ENCODE measurements at places on chromosomes 12 and 14. TPM values are rescaled to one million over a fixed set of nuclear protein-coding genes. Genes with fewer than 3 reads are reported as not detected.
A peak's percentile ranks its signal among the peaks of the same experiment; 100 is the strongest.

GRCh38 chr12:61355105-61355504 is 905.1 kb upstream of the USP15 start:
- no peak overlapping the region for H3K4me3 ChIP-seq
- DNase-seq, result no peak
- no peak overlapping the region for H3K27ac ChIP-seq

Gene STAC3
- 3.2 TPM for polyA plus RNA-seq

- peaks cover 25% of the 10 kb centered on the region for H3K36me3 ChIP-seq
- H3K27me3 ChIP-seq, result no peaks in the 10 kb centered on the region
- DNase-seq, result peak; percentile 31
Measured at GRCh38 chr14:105420101-105420973, 710 bp downstream of the MTA1 start.

DNA sequence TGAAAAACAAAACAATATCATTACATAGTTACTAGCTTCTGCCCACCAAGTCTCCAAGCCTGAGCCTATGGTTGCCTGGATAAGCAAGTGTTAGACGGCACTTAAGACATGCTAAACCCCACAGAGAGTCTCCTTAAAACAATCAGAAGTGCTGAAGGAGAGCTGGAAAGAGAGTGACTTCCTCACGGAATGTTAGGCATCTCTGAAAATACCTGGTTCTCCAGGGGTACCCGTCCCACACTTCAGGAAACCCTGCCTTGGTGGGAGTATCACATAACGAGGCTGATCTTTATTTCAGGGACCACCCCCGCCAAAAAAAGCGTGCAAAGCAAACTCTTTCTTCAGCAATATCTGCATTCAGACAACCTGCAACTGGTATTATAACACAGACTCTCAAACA is 18.3 kb downstream of the LHX5 start:
- no peaks in the 10 kb centered on the region for H3K36me3 ChIP-seq
- peaks cover 6% of the 10 kb centered on the region for H3K27me3 ChIP-seq
- no peaks in the 10 kb centered on the region for H3K4me1 ChIP-seq
- no peak overlapping the region for H3K27ac ChIP-seq

DNA sequence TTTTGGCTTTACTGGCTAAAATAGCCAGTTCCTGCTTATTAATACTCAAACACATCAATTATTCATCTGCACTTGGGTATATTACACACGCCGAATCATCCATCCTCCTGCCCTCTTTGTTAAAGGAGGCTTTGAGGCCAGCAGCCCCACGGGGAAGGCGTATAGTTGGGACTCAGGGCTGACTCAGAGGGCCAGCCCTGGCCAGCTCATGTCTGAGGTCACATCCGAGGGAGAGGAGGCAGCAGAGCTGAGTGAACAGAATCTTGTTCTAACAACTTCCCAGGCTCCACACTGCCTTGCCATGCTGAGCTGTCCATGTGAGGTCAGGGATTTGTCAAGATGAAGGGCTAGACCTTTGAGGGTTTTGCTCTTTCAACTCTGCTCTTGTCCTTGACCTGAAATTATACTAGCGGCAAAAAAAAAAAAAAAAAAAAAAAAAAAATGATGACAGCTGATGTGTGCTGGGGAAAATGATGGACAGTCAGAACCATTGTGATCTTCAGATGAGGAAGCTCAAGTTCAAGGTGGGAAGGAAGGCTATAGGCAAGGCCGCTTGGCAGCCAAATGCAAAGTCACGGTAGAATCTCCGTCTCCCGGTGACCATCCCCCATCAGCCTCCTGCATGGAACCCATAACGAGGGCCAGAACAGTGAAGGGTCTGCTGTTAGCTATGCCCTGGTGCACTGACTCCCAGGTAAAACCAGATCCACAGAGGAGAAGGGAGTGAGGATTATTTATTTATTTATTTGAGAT is 12.5 kb upstream of the MARK3 start:
- no peaks in the 10 kb centered on the region for H3K27me3 ChIP-seq
- no peaks in the 10 kb centered on the region for H3K36me3 ChIP-seq
- no peak overlapping the region for H3K27ac ChIP-seq
- H3K4me1 ChIP-seq, result no peaks in the 10 kb centered on the region
- no peak overlapping the region for H3K4me3 ChIP-seq

GRCh38 chr12:45727301-45727979 is 2.1 kb upstream of the ARID2 start:
- H3K36me3 ChIP-seq, result no peaks in the 10 kb centered on the region
- peak; percentile 97 for DNase-seq
- peak overlapping the region; percentile 96 for H3K27ac ChIP-seq

DNA sequence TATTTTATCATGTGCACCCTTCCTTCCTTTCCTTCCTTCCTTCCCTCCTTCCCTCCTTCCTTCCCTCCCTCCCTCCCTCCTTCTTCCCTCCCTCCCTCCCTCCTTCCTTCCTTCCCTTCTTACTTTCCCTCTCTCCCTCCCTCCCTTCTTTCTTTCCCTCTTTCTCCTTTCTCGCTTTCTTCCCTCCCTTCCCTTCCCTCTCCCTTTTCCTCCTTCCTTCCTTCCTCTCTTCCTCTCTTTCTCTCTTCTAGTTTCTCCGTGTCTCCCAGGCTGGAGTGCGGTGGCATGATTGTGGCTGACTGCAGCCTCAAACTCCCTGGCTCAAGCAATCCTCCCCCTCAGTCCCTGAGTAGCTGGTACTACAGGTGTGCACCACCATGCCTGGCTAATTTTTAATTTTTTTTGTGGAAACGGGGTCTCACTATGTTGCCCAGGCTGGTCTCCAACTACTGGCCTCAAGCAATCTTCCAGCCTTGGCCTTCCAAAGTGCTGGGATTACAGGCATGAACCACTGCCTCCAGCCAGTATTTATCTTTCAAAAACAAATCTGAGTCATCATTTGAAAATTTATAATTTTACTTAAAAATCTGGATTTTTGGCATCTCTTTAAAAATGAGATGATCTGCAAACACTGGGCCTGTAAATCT is 7.8 kb downstream of the C1RL start:
- peaks cover 7% of the 10 kb centered on the region for H3K36me3 ChIP-seq
- DNase-seq, result no peak
- peaks cover 14% of the 10 kb centered on the region for H3K4me1 ChIP-seq
- no peaks in the 10 kb centered on the region for H3K27me3 ChIP-seq
- H3K4me3 ChIP-seq, result no peak overlapping the region

Gene PITPNM2
- 2.9 TPM for polyA plus RNA-seq

DNA sequence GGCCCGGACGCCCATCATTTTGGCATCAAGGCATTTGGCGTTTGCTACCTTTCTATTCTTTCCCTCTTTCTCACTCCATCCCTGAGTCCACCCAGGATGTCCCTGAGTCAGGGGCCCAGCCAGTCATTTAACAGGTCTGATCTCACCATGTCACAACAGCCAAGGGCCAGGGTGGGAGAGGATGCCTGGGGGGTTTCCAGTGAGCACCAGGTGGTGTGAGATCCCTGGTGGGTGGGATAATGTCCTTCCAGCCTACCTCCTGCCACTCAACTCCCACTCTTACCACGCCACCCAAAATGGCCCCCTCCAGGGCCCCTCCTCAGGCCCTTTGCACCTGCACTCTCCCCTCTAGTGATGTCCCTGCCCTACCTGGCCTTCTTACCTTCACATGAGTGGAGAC is 310.8 kb downstream of the BCL11B start:
- H3K4me1 ChIP-seq, result no peaks in the 10 kb centered on the region
- H3K27me3 ChIP-seq, result no peaks in the 10 kb centered on the region
- H3K36me3 ChIP-seq, result no peaks in the 10 kb centered on the region
- H3K27ac ChIP-seq, result no peak overlapping the region

- H3K4me1 ChIP-seq, result no peaks in the 10 kb centered on the region
- H3K27ac ChIP-seq, result no peak overlapping the region
- H3K27me3 ChIP-seq, result no peaks in the 10 kb centered on the region
- no peak for DNase-seq
Measured at GRCh38 chr14:33362934-33363333, 424.3 kb downstream of the NPAS3 start.

Gene SYCP3
- polyA plus RNA-seq, result not detected

DNA sequence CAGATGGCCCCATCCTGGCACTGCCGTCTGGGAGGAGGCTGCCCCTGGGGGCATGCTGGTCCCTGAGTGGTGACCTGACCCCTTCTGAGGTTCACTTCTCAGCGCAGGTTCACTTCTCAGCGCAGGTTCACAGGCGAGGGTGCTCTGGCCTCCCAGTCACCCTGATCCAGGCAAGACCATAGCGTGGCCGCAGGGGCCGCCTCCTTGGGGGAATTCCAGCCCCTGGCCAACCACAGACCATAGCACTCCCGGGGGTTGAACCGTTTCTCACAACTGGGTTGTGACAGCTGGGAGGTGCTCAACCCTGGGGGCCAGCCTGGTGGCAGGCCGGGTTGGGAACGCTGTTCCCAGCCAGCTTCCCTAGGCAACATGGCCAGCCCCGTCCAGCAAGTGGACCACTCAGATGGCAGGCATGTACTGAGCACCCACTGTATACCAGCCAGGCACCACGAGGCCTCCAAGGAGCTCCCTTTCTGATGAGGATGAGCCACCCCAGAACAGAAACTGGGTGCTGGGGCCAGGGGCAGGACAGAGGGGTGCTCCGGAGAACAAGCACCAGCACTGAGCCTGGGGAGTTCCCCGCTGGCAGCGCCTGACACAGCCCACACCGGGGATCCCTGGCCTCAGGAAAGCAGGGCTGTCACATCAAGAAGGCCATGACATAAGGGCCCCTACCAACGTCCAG is 28.3 kb upstream of the ZFP36L1 start:
- no peaks in the 10 kb centered on the region for H3K27me3 ChIP-seq
- peaks cover 3% of the 10 kb centered on the region for H3K36me3 ChIP-seq
- H3K4me3 ChIP-seq, result no peak overlapping the region
- peaks cover 4% of the 10 kb centered on the region for H3K4me1 ChIP-seq

- no peak overlapping the region for H3K27ac ChIP-seq
- no peaks in the 10 kb centered on the region for H3K36me3 ChIP-seq
- H3K4me1 ChIP-seq, result no peaks in the 10 kb centered on the region
- peaks cover 9% of the 10 kb centered on the region for H3K27me3 ChIP-seq
- no peak overlapping the region for H3K4me3 ChIP-seq
- DNase-seq, result peak; percentile 12
Measured at GRCh38 chr14:76293221-76293620, 82.7 kb upstream of the ESRRB start.

Gene SHMT2
- 22.8 TPM for polyA plus RNA-seq

DNA sequence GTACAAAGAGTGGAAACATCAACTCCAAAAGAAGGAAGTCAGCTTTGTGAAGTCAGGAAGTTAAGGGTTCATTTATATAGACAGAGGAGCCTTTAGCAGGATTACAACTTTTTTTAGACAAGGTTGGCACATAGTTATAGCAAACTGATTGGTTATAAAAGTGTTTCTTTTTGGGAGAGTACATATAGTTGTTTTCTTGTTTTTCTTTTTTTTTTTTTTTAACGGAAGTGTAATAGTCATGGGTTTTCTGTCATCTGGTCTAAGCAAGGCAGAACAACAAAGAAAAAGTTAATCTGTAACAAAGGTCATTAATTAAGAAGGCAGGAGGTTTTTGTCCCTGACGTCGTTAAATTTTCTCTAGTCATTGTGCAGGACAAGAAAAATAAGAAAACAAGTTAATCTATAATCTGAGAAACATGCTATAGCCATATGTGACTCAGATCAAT is 13.0 kb upstream of the MFAP5 start:
- H3K4me3 ChIP-seq, result no peak overlapping the region
- DNase-seq, result peak; percentile 9
- H3K4me1 ChIP-seq, result no peaks in the 10 kb centered on the region
- no peaks in the 10 kb centered on the region for H3K27me3 ChIP-seq

Gene ANKS1B
- polyA plus RNA-seq, result not detected

- no peak for DNase-seq
- H3K27ac ChIP-seq, result peak overlapping the region; percentile 50
- no peaks in the 10 kb centered on the region for H3K4me1 ChIP-seq
- H3K27me3 ChIP-seq, result no peaks in the 10 kb centered on the region
Measured at GRCh38 chr12:19850346-19851065, 411.2 kb downstream of the AEBP2 start.

Gene KERA
- not detected for polyA plus RNA-seq

Gene FGF23
- polyA plus RNA-seq, result not detected

Gene DLGAP5
- 13.2 TPM for polyA plus RNA-seq

- no peaks in the 10 kb centered on the region for H3K4me1 ChIP-seq
- H3K27me3 ChIP-seq, result no peaks in the 10 kb centered on the region
- no peaks in the 10 kb centered on the region for H3K36me3 ChIP-seq
- H3K27ac ChIP-seq, result no peak overlapping the region
Measured at GRCh38 chr12:84247931-84248330, 664.7 kb downstream of the SLC6A15 start.

- no peak for DNase-seq
- no peak overlapping the region for H3K27ac ChIP-seq
- no peak overlapping the region for H3K4me3 ChIP-seq
Measured at GRCh38 chr12:76544601-76545261, 14.8 kb downstream of the OSBPL8 start.

Gene ACSM4
- not detected for polyA plus RNA-seq

All from small intestine (tissue), 16 donors.